ENCODE measurements at places on chromosomes 3 and 15. TPM values are rescaled to one million over a fixed set of nuclear protein-coding genes. Genes with fewer than 3 reads are reported as not detected.

- no peak for DNase-seq
These were observed 54.0 kb upstream of the GCNT3 start for GRCh38 chr15:59557581-59557980.

DNA sequence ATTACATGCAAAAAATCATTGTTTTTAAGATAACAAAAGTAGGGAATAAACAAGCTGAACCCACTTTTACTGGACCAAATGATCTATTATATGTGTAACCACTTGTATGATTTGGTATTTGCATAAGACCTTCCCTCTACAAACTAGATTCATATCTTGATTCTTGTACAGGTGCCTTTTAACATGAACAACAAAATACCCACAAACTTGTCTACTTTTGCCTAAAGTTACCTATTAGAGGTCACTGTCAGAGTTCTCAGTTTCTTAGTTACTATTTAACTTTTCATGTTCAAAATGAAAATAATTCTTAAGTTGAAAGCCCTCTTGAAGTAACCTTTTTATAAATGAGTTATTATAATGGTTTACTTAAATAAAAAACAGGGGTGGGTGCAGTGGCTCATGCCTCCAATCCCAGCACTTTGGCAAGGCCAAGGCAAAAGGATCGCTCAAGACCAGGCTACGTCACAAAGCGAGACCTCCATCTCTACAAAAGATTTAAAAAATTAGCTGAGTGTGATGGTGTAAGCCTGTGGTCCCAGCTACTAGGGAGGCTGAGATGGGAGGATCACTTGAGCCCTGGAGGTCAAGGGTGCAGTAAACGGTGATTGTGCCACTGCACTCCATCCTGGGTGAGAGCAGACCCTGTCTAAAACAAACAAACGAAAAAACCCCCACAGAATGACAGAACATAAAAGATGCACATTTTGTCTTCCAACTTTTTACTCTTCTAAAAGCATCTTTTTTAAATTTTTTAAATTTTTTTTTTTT is 16.0 kb downstream of the ACTR8 start:
- no peak for DNase-seq

GRCh38 chr3:114803042-114803695 is 343.9 kb downstream of the ZBTB20 start:
- no peak for DNase-seq

GRCh38 chr3:95177096-95177495 is 1114.2 kb downstream of the NSUN3 start:
- no peak for DNase-seq

- DNase-seq, result no peak
These were observed 37.3 kb downstream of the BSN start for GRCh38 chr3:49591615-49592014.

GRCh38 chr3:115989684-115990421 is 366.5 kb downstream of the GAP43 start:
- DNase-seq, result no peak

- no peak for DNase-seq
These were observed 23.5 kb downstream of the MYH15 start for GRCh38 chr3:108486941-108487340.

DNA sequence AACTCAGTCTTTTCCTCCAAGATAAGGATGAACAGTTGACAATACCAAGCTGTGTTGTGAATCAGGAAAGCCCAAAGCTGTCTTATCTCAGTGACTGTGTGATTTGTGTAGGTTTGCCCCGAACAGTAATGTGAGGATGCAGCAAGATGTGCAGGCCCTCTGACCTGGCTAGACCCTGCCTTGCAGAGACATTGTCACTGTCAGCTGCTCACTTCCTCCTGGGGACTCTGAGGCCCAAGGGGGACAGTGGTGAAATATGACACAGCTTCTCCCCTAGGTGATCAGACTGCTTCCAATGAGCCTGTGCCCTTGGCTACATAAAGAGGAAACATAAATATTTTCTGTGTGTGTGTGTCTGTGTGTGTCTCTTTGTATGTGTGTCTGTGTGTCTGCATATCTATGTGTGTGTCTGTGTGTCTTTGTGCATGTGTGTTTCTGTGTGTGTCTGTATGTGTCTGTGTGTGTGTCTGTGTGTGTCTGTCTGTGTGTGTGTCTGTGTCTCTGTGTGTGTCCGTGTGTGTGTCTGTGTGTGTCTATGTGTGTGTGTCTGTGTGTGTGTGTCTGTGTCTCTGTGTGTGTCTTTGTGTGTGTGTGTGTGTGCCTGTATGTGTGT is 21.7 kb downstream of the LRRK1 start:
- DNase-seq, result no peak

GRCh38 chr3:147428754-147429153 is 19.6 kb downstream of the ZIC1 start:
- no peak for DNase-seq

GRCh38 chr3:39192490-39193092 is at the start of gene XIRP1:
Gene XIRP1, minus strand, starts transcription at chr3:39192595. Its CDS starts 3,150 bp downstream, at chr3:39189445.
- DNase-seq, result no peak

GRCh38 chr3:46490338-46491084 is 7.3 kb upstream of the RTP3 start:
- DNase-seq, result no peak

GRCh38 chr3:113163152-113163551 is 48.2 kb upstream of the BOC start:
- no peak for DNase-seq

GRCh38 chr3:11996480-11996879 is 7.7 kb upstream of the SYN2 start:
- no peak for DNase-seq

DNA sequence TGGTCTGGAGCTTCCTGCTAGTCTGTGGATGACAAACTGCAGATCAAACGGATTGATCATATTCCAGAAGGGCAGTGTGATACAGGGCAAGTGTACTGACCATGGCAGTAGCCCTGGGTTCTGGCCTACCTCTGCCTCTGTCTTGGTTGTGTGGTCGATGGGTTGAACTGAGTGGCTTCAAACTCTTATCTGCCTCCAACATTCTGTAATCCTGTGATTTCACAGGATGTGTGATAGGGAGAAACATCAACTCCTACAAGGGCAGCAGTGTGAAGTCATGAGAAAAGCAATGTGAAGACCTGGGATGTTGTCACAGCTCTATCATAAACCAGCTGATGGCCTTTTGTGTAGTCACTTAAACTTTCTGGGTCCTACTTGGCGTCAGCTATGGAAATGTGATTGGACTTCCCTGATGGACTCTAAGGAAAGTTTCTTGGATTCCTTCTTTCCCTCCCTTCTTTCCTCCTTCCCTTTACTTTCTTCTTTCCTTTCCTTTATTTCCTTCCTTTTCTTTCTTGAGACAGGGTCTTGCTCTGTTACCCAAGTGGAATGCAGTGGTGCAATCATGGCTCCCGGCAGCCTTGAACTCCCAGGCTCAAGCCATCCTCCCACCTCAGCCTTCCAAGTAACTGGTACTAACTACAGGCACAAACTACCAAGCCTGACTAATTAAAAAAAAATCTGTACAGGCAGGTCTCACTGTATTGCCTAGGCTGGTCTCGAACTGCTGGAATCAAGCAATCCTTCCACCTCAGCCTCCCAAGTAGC is 114.8 kb downstream of the BBX start:
- DNase-seq, result no peak

GRCh38 chr3:167406876-167407492 is 26.9 kb upstream of the ZBBX start:
- no peak for DNase-seq

GRCh38 chr3:123584284-123584987 is 417 bp downstream of the HACD2 start:
- DNase-seq, result no peak

DNA sequence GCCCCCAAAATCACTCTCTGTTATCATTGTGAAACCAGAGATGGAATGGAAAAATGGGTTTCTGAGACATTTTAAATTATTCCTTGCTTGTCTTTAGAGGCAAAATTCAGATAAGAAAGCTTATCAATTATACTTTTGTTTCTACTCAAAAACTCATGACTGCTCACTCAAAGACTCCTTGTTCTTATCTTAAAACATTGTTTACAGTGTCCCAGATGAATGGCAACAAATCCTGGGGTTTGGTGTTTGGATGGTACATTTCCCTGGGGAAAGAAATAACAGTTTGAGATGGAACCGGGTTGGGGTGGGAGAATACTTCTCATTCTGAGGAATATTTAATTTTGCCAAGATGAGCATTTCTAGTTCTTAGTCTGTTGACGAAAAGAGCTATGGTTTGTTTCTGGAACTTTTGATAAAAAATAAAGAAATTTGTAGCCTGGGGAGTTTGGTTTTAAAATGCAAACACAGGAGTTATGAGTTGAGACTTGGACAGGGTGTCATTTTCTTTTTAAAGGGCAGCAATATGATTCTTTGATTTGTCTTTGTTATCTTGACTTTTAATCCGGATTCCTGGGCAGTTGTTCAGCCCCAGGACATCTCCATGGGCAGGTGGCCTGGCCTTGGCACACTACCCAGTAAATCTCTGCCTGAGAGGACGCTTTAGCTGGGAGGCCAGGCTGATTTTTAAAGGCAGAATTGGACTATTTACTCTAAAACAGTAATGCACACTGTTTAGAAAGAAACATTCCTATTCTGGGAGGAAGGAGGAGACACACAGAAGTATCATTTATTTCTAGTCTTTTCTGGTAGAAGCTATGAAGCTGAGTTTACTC is 32.4 kb downstream of the BTD start:
- DNase-seq, result no peak

DNA sequence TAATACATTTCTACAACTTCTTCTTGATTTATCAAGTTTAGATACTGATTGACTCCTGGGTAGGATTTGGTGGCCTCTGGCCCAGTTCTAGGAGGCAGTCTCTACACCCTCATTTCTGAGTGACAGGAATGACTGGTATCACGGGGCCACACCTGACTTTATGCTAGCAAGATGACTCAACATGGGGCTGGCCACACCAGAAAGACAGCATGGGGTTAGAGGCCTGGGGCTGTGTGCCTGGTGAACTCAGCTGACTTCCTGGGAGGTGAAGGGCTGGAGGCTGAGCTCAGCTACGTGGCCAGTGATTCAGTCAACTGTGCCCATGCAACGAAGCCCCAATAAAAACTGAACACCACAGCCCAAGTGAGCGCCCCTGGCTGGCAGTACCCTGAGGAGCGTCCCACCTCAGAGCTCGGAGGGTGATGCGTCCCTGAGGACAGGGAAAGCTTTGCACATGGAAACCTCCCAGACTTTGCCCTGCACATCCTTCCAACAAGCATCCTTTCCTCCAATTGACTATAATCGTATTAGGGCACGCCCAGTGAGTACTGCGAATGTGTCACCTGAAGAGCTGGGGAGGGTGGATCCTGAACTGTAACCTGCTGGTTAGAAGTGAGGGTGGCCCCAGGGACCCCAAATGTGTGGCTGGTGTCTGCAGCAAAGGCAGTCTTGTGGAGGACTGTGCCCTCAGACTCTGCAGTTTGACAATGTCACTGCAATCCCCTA is 57.2 kb downstream of the NIPA2 start:
- DNase-seq, result no peak

GRCh38 chr3:41075975-41076374 is 123.3 kb upstream of the CTNNB1 start:
- no peak for DNase-seq

GRCh38 chr3:51585197-51585596 is 46.7 kb downstream of the RAD54L2 start:
- DNase-seq, result no peak

GRCh38 chr3:15896500-15896899 is 98.7 kb upstream of the ANKRD28 start:
- no peak for DNase-seq

- DNase-seq, result no peak
These were observed 554.2 kb upstream of the KCNMB2 start for GRCh38 chr3:177982034-177982433.

- DNase-seq, result no peak
These were observed 115.7 kb upstream of the ADAMTS9 start for GRCh38 chr3:64803469-64803868.

- DNase-seq, result no peak
These were observed 38.7 kb downstream of the ROBO1 start for GRCh38 chr3:79729096-79729495.

DNA sequence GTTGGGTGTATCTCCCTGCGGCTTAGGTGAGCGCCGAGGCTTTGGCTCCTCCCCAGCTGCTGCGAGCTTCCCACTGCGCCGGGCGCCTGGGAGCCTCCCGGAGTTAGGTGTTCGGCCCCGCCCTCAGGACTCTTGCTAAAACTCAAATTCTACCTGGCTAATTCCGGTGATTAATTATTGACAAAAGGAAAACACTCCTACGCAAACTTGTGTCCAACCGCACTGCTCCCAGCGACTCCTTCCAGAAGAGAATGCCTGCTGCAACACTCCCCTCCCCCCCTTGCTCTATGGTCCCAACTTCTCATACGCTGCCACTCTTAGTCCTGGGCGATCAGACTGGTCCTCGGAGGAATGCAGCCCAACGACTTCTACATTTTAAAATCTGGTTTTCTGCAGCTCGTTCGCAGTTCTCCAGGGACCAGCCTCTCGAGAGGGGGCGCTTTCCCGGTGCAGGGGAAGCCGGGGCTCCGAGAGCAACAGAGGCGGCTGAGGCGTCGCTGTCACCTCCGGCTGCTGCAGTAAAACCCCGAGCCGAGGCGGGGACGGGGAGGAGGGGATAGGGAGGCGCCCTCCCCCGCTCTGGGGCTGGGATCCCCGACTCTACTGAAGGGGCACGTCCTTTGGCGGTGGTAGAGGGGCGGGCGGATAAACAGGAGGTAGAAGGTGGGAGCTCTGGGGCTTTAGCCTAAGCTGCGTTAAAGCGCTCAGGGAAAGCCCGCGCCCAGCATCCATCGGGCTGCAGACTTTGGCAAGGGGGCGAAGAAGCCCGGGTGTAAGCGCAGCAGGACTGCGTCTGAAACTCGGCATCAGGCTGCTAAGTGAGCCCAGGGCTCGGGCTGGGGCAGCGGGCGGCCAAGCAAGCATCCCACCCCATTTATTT is at the start of gene SPTSSB:
Gene SPTSSB (minus strand): TSS at position 77 of the 880 bp plus-strand sequence. CDS start 25,194 bp downstream, outside the sequence.
- DNase-seq, result peak; percentile 31

- DNase-seq, result no peak
These were observed 13.1 kb upstream of the BLOC1S6 start for GRCh38 chr15:45573961-45574629.

GRCh38 chr3:111936967-111937366 is 41.9 kb upstream of the ABHD10 start:
- no peak for DNase-seq

DNA sequence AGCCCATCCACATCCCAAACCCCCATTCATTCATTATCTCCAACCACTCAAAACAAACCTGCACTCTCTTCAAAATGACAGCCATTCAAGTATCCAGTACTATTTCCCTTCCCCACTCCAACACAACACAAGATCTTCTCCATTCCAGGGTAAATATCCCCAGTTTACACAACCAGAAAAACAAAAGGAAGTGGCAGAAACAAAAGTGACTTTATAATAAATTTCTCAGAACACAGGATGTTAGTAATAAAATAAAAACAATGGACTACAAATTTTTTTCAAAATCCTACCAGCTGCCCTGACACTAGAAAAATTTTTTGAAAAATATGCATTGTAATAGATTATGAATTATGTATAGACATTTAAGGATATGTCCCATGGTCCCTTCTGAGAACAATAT is 14.2 kb downstream of the CPA3 start:
- no peak for DNase-seq

- no peak for DNase-seq
These were observed 250.2 kb downstream of the VGLL3 start for GRCh38 chr3:86740751-86741150.

MCF2L2 gene
- 5.4 TPM for total RNA-seq

KCNMB3 gene
- 0.60 TPM for total RNA-seq

SFMBT1 gene
- 32.2 TPM for total RNA-seq

KY gene
- total RNA-seq, result not detected

CKMT1A gene
- total RNA-seq, result not detected

CPLX3 gene
- total RNA-seq, result 0.19 TPM

ZNF197 gene
- total RNA-seq, result 14.8 TPM

TGM5 gene
- total RNA-seq, result not detected

LRRC58 gene
- 28.2 TPM for total RNA-seq

ZNF501 gene
- total RNA-seq, result 3.6 TPM

PAK6 gene
- 0.47 TPM for total RNA-seq

All from activated CD4-positive, alpha-beta T cell treated with anti-CD3 and anti-CD28 coated beads, Interleukin-2, amount 10 ng/mL, durations not matched to agents 7 days and 5 days (primary cell).